ENCODE measurements at places on chromosomes 7 and 10.

GRCh38 chr7:30778255-30779025 lies 7.2 kb downstream of the MINDY4 start:
- DNase-seq: no peak

DNA sequence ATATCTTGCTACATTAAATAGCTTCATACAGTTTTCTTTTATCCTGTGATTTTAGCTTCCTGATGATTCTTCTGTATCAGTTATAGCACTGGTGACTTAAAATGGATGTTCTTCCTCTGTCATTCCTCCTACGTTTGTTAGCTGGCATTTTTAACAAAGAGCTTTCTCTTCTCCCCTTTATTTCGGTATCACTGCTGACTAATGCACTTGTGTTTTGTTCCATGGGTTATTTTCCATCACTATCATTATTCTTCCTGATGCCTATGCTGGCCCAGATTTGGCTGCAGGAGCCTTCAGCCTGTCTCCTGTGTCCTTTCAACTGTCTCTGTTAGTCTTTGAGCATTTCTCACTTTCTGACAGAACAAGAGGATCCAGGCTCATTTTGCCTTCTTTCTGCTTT lies 13.1 kb downstream of the BMS1 start:
- no peak for DNase-seq

DNA sequence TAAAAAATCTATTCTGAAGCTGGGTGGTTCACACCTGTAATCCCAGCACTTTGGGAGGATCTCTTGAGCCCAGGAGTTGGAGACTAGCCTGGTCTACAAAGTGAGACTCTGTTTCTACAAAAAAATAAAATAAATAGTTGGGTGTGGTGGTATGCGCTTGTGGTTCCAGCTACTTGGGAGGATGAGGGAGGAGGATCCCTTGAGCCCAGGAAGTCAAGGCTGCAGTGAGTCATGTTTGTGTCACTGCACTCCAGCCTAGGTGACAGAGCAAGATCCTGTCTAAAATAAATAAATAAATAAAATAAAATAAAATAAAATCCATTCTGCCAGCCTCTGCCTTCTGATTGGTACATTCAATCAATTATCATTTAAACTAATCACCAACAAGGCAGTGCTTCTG lies 17.5 kb downstream of the ZNF33A start:
- DNase-seq: no peak

- DNase-seq: no peak
These were observed 579 bp downstream of the IDI1 start for GRCh38 chr10:1048349-1048731.

DNA sequence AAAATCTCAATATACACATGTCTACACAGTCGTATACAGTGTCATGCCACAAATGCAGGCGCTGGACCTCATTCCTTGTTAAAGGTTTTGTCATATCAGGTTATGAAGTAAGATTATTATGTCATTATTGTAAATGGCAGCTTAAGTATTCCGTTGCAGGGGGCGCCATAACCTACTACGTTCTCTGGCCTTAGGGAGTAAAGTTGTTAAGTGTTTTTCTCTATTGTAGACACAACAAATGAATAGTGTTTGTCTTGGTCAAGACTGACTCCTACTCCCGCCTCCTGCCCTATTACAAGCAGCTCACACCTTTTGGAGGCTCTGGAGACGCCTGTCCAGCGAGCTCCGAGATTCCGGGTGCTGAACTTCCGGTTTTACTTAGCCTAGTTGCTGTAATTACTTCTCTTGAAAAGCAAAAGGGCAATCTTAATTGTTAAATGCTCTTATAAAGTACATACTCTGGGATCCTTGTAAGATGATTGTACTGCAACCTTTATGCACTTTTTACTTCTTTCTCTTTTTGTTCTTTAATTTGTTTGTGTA lies 994 bp downstream of the GATAD1 start:
- DNase-seq: peak; percentile 14

DNA sequence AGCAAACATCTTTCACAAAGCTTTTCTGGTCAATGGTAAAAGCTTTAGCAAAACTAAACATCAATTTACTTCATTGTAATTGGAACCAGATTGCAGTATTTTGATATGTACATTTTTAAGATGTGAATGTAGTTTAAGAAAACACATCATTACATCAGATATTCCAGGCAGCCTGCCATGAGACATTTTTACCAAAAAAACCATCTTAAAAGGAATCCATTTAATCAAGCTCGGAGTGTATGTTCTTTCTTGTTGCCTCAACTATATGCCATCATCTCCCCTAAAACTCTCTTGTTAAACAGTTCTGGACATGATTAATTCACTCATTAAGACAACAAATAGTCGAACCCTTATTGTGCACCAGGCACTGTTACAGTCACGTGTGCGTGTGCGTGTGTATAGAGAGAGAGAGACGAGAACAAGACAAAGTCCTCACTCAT lies 97.5 kb downstream of the UBE2H start:
- DNase-seq: peak; percentile 86

GRCh38 chr7:92747041-92747835 lies 89.1 kb downstream of the CDK6 start:
- DNase-seq: no peak

- no peak for DNase-seq
These were observed 95.9 kb upstream of the LEP start for GRCh38 chr7:128145191-128145590.

- no peak for DNase-seq
These were observed 9.6 kb downstream of the CFTR start for GRCh38 chr7:117489430-117489829.

DNA sequence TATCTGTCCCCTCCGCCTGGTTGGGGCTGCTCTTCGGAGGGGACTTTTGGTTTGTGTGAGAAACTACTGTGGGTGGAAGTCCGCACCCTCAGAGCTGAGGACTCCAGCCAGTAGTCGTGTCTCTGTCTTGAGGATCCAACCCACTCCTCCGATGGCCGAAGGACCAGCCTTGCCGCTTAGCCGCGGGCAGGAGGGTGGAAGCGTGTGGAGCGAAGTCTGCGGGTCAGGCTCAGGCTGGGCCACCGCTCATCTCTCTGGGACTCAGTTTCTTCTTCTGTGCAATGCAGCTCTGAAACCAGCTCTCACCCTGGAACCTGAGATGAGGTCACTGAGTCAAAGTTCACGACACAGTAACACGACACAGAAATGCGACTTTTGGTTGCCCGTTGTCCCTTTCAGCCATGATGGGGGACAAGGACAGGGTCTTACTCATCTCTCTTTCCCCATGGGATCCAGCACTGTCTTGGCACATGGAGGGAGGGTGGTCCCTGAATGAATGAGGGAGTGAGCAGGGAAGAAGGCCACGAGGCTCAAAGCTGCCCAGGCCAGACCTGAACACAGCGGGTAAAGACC lies 133.3 kb upstream of the PODXL start:
- DNase-seq: no peak

GRCh38 chr7:24659505-24659904 lies 86.3 kb downstream of the PALS2 start:
- DNase-seq: no peak

DNA sequence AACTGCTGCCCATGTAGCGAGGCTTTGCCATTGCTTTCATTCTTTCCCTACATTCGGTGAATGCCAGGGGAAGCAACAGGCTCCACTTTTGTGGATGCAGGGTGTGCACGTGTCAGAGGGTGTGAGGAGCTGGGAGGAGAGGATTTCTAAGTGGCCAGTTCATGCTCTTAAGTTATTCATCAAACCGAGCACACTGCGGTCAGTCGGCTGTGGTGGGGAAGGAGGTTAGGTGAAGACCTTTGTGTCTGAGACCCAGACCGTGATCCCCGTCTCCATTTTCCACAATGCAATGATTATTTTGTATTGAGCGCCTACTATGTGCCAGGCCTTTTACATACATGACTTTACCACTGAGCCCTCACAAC lies 438.6 kb upstream of the GALNT17 start:
- no peak for DNase-seq

GRCh38 chr10:23037561-23037960 lies 57.8 kb upstream of the MSRB2 start:
- no peak for DNase-seq

DNA sequence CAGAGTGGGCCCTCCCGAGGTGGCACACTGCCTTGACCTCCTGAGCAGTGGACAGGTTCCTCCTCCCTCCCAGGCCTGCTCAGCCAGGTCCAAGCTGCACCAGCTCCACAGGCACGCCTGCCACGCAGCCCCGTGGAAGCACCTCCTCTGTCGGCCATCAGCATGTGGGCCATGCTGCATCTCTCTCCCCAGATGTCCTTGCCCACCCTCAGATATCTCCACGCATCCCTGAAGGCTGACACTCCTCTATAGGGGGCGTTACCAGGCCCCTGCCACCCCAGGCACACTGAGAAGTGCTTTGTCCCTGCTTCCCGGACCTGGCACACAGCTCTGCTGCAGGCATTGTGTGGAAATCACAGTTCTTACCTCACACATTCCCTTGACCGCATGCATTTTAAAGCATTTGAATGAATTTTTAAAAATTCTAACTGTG lies 598.5 kb downstream of the SDK1 start:
- DNase-seq: no peak

DNA sequence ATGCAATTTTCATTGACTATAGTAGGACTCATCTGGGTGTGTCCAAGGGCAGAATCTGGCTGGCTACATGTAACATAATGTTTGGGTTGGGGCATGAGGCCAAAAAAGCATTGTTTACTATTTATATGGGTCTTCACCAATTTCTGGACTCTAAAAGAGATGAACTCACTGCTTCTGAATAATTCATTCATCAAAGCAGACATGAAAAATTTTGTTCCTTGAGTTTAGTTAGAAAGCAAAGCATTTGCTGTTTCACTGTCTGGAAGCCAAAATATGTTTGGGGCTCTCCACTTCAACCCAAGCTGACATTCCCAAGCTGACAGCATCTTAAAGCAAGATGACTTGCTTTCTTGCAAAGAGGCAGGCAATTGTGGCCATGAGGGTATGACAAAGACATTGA lies 670.6 kb downstream of the SUGCT start:
- DNase-seq: no peak

DNA sequence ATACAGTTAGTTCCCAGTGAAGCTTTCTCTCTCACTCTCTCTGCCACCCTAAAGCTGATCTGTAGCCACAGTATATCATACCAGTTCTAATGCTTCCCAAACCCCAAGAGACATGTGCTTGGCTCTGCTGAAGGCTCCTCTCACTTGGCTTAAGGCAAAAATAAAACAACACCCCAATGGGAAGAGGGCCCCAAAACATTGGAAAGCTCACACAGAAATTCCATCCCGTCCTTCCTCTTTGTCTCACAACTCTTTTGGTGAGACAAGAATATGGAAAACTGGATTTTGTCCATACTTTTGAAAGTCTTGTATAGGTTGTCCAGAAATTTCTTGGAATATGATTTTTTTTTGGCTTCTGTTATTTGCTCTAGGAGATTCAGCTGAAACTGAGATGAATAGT lies 56.1 kb upstream of the WNT16 start:
- DNase-seq: no peak

- DNase-seq: peak; percentile 14
These were observed 122.7 kb upstream of the TMEM229A start for GRCh38 chr7:124155432-124156022.

DNA sequence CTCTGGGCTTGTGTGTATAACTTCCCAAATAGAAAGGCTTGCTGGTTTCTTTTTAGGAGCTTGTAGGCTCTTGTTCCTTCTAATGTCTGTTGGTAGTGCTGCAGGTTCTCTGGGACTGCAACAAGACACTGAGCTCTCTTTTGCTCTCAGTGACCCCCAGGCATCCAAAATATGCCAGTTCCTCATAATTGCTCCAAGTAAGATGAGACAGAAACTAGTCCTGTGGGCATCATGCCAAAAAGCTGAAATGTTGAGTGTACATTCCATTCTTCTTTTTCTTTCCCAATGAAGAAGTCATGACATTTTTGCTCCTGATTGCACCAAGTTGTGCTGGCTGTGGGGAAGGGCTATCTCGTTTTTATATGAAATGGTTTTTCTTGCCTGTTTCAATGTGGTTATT lies 7.1 kb upstream of the BTBD16 start:
- peak; percentile 61 for DNase-seq

DNA sequence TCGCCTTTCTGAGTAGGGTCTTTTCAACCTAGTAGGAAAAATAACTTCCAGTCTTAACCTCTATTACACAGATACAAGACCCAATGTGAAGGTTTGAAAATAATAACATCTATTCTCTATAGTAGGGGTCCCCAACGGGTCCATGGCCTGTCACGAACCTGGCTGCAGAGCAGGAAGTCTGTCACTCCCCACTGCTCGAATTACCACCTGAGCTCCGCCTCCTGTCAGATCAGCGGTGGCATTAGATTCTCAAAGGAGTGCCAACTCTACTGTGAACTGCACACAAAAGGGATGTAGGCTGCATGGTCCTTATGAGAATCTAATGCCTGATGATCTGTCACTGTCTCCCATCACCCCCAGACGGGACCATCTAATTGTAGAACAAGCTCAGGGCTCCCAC lies 7.4 kb downstream of the YWHAG start:
- DNase-seq: no peak

DNA sequence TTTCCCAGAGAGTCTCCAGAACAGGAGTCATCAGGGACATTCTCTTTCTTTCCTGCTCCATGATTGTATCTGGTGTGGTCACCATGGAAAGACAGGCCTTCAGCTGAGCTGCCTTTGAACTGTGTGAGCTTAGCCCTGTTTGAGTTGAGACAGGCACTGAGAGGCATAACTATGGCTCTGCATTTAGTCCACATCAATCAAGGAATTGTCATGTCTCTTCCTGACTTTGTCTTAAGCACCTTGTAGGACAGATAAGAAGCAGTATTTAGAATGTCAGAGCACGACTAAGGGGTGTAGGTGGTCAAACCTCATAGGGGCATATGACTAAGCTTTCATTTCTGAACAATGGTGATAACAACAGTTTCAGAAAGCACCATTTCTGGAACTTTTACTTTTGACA lies 53.5 kb downstream of the EPDR1 start:
- DNase-seq: no peak

DNA sequence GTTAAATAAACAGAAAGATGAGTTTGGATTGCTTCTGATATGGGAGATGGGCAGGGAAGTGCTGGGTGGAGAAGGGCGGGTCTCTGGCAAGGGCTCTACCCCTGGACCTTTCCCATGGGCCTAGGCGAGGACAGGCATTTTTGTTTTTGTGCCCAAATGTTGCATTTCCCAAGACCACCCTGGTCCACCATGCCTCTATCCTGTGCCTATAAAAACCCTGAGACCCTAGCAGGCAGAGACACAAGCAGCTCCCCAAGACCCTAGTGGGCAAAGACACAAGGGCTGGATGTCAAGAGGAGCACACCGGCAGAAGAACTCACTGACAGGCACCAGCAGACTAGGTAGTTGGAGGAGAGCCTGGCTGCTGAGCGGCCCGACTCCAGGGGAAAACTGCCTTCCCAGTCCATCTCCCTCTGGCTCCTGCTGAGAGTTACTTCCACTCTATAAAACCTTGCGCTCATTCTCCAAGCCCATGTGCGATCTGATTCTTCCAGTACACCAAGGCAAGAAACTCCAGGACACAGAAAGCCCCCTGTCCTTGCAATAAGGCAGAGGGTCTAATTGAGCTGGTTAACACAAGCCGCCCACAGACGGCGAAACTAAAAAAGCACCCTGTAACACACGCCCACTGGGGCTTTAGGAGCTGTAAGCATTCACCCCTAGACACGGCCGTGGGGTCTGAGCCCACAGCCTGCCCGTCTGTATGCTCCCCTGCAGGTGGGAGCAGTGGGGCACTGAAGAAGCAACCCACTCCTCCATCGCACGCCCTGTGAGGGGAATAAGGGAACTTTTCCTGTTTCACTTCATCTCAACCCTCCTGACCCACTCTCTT lies 291.4 kb downstream of the PTPRN2 start:
- no peak for DNase-seq
